ENCODE measurements at places on chromosomes 12 and 14.

DNA sequence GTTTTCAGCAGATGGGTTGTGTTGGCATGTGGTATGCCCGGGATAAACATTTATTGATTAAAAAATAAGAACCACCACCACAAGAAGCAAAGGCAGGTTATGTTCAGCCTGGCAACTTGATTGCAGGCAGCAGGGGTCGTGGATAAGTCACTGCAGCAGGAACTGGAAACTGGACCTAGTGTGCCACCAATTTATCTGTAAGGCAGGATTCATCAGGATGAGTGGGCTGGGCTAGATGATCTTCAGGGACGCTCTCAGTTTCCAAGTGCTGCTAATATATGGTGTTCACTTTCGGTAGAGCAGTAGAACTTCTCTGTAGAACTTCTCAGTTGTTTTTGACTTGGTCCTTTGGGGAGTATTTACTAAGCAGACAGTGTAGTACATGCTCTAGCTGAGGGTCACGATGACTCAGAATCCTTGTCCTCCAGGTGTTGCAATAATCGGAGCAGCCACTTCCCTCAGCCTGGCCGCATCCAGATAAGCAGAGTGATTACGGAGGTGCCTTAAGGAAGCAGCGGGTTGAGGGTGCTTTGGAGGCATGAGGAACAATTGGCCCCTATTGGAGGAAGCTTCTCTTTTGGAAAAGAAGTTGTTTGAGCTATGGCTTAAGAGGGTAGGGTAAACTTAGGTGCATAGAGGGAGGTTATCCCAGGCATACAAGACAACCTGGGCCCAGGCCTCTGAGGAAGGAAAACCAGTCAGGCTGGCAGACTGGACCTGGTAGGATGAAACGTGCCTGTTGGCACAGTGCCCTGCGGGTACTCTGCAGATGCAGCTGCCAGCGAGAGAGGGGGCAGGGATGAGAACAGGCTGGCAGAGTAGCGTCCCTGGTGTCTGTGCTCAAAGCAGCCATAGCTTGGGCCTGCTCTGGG lies 104.0 kb downstream of the GPR135 start:
- no peak for DNase-seq

GRCh38 chr14:100341301-100342031 lies 18.3 kb downstream of the SLC25A47 start:
- DNase-seq, result no peak

- DNase-seq, result no peak
Measured at GRCh38 chr12:53338017-53338416, 1.9 kb upstream of the SP7 start.

DNA sequence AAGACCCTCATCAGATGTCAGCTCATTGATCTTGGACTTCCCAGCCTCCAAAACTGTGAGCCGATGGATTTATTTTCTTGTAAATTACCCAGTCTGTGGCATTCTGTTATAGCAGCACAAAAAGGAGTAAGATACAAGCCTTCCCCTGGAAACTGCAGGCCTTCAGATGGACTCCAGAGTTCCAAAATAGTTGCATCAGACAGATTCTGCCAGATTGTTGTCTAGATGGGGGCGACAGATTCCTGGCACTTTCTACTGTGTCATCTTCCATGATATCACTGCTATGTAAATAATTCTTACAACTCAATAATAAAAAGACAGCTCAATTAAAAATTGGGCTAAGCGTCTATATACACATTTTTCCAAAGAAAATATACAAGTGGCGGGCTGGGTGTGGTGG lies 17.2 kb upstream of the MARK3 start:
- no peak for DNase-seq

GRCh38 chr12:54975272-54975671 lies 9.3 kb downstream of the TESPA1 start:
- DNase-seq, result no peak

DNA sequence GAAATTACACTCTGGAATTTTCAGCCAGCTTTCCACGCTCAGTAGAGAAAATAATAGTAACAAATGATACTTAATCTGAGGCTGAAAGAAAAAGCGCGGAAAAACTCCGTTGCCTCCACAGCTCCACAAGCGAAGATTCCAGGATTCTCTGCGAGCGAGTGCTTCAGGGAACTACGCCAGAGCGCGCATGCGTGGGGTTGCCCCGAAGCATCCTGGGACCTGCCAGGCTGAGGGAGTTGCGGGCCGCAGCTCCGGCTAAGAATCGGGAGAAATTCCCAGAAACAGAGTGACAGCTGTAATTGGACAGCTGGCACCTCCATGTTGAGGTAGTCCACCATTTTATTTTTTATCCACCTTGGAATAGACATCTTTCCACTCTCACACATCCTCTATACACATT lies 12.0 kb upstream of the TTC5 start:
- no peak for DNase-seq

- DNase-seq, result no peak
Measured at GRCh38 chr14:57962325-57963035, 96.6 kb upstream of the SLC35F4 start.

DNA sequence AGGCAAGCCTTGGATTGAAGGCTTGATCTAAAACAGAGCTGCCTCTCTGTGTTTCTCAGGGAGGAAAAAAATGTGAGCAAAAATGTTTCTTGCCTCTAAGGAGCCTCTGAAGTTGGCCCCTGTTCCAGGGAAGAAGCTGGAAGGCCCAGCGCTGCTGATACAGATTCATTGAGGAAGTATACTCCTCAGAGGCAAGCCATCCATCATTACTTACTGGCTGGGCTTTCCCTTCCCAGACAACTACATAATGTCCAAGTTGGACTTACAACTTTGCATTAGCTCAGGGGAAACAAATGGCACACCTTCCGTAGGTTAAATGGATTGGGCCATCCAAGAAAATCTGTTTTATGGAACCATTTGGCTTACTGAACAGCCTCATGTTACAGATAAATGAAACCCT lies 263.7 kb upstream of the SEL1L start:
- DNase-seq, result no peak

DNA sequence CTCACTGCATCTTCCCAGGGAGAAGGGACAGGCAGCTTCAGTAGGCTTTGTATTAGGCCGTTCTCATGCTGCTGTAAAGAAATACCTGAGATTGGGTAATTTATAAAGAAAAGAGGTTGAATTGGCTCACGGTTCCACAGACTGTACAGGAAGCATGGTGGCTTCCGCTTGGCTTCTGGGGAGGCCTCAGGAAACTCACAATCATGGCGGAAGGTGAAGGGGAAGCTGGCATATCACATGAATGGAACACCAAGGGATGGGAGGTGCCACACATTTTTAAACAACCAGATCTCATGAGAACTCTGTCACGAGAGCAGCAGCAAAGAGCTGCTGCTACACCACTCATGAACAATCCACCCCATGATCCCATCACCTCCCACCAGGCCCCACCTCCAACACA lies 182.2 kb upstream of the SFSWAP start:
- no peak for DNase-seq

DNA sequence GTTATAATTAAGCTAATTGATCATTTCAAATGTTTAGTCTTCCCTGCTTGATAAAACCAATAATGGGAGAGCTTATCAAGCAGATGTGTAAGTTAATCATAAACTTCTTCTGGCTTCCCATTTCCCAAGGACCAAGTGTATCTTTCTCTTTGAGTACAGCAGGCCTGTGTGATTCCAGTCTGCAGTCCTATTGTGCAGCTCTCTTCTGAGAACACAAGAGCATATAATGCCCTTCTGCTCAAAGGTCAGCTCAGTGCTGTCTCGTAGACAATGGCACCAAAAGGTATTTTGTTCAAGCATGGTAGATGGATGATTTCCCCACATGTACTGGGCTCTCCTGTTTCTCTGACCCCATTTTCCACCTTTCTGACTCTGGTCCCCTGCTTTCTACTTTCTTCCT lies 101.8 kb upstream of the DYRK2 start:
- DNase-seq, result no peak

DNA sequence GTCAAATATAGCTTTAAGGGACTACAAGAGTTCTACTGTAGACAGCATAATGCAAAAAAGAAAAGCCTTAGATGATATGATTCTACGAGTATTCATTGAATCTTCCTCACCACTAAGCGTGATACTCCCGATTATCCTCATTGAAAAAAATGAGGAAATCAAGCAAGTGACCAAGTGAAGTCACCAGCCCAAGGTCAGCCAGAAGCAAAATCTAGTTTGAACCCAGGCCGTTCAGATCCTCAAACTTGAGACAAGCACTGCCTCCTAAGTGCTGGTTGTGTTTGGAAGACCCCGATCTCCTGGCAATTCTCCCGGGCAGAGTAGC lies 845 bp downstream of the GIT2 start:
- no peak for DNase-seq

DNA sequence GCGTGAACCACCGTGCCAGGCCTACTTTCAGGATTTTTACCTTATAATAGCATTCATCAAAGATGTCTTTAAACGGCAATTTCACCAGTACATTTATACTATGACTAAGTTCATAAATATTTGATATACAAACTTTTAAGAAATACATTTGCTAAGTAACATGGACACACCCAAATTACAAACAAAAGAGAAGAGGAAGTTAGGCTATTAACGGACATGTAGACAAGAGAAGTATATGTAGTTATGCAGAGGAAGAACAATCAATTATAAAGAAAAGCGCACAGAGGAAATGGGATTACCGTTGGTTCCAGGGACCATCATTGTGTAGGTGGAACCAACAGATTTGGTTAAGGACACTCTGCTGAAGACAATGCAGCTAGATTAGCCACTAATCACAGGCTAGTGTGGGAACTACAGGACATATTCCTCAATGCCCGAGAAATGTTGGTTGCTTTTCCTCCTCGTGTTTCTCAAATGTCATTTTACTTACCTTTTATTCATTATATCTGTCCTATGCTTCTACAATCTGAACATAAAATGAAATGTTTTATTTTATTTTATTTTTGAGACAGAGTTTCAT lies 24.0 kb upstream of the PKP2 start:
- no peak for DNase-seq

DNA sequence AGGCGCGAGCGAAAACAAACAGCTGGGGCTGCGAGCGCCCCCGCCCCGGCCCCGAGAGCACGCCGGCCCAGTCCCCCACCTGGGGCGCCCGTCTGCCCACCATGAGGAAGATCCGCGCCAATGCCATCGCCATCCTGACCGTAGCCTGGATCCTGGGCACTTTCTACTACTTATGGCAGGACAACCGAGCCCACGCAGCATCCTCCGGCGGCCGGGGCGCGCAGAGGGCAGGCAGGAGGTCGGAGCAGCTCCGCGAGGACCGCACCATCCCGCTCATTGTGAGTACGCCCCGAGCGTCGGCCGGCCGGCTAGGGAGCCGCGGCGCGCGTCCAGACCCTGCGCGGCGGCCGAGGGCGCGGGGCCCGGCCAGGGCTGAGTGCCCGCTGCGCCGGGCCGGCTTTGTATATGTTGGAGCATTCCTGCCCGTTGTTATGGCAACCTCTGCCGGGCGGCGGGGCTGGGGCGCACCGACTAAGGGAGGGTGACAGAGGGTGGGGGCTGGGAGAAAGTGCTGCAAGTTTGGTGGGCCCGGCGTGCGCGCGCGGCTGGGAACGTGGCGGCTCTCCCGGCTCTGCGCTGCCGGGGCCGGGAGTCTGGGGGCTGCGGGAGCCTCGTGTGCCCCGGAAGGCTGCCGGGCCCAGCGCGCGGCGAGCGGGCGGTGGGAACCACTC lies 367 bp downstream of the GALNT16 start:
- DNase-seq, result no peak

- DNase-seq, result no peak
Measured at GRCh38 chr12:67911789-67912188, 77.5 kb upstream of the IFNG-AS1 start.

DNA sequence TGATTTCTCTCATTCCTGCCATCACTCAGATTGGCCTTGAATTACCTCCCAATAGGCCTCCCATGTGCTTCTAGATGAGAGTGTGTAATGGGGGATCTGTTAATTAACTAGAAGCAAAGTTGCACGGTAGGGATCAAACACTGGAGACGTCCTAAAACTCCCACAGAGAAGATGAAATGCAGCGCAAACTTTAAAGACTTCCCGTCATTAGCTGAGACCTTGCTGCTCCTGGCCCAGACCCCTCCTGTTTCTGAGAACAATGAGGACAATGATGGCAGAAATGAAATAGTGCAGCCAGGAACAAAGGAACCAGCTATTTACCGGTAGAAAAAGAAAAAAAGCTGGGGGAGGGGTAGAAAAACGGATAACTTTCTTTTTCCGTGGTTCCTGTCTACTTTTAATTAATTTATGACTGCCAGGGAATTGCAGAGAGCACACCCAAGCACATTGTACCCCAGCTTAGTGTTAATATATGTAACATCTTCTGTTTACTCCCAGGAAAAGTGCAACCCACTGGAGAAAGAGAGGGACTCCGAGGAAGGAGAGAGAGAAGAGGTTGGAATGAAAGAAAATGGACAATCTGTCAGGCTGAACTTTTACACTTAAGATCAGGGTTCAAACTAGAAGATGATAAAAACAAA lies 280.7 kb upstream of the SOX5 start:
- DNase-seq, result no peak

Measured in Jurkat, Clone E6-1 (cell line).